ENCODE measurements at places on chromosomes 2 and 18. TPM values are rescaled to one million over a fixed set of nuclear protein-coding genes. Genes with fewer than 3 reads are reported as not detected.

DNA sequence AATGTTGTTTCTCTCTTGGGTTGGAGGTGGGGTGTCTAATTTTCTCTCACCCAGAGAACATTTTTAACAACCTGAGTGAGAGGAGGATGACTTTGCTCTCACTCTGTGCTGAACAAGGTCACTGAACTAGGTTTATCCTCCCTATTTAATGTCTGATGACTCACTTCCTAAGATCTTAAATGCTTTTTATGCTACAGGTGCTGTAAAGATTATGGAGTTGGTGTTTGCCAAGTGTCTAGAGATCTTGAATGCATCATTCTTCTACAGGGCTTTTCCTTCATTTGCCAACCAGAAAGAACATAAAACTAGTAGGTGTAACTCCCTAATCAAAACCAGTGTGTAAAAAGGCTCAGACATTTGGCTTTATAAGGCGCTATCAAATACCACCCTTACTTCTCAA is 350.5 kb upstream of the ETAA1 start:
- peaks cover 4% of the 10 kb centered on the region for H3K4me1 ChIP-seq
- H3K4me3 ChIP-seq: no peak overlapping the region
- no peaks in the 10 kb centered on the region for H3K27me3 ChIP-seq

DNA sequence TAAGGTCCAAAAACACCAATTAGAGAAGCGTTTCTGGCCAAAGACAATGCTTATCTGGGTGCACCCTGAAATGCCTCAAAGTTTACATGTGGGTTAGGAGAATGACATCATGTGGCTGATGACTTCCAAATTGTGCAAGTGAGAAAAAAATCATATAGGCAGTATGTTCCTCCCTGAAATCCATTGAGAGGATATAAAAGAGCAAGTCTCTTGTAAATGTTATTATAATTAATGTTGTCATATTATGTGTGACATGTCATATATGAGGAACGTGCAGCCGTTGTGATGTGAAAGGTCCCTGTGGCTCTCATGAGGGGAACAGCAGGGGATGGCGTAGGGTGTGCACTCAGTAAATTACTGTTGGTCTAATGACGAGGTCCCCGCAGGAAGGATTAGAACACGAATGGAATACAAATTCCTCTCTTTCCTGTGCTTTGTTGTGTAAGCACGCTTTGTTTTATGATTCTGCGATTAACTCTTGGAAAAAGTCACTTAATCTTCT is 290.8 kb downstream of the PRKCE start:
- H3K27ac ChIP-seq: no peak overlapping the region
- peaks cover 4% of the 10 kb centered on the region for H3K4me1 ChIP-seq
- H3K36me3 ChIP-seq: no peaks in the 10 kb centered on the region
- no peak for DNase-seq
- H3K27me3 ChIP-seq: no peaks in the 10 kb centered on the region
- no peak overlapping the region for H3K4me3 ChIP-seq

The ASXL3 gene
- total RNA-seq: 34.2 TPM

The REG1B gene
- not detected for total RNA-seq

The MAPK4 gene
- total RNA-seq: 21.6 TPM
